ELF-1 (cell line): ENCODE measurements at places on chromosomes 6 and 20.

GRCh38 chr20:52342913-52343312 lies 151.3 kb upstream of the ZFP64 start:
- DNase-seq = no peak

- DNase-seq = no peak
Measured at GRCh38 chr6:69465866-69466265, 330.9 kb downstream of the LMBRD1 start.

GRCh38 chr6:134495890-134496248 lies 178.0 kb upstream of the SGK1 start:
- no peak for DNase-seq

DNA sequence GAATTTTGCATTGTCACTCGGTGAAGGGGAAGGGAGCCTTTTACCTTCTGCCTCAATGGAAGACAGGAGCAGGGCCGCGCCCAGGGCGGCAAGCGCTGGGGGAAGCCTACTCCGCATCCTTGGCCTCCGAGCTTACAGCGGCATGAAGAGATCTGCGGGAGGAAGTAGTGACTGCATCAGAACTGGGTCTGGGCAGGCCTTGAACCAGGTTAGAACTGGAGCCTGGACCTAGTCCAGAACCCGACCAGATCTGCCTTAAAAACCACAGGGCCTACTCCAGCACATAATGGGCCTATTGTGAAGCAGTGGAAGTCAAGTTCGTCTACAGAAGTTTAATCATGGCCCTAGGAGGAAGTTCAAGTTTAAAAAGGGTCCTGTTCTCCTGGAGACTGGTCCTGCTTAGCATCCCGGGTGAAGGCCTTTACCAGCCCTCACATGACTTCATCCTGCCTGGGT lies 3.1 kb downstream of the COL12A1 start:
- DNase-seq = no peak

DNA sequence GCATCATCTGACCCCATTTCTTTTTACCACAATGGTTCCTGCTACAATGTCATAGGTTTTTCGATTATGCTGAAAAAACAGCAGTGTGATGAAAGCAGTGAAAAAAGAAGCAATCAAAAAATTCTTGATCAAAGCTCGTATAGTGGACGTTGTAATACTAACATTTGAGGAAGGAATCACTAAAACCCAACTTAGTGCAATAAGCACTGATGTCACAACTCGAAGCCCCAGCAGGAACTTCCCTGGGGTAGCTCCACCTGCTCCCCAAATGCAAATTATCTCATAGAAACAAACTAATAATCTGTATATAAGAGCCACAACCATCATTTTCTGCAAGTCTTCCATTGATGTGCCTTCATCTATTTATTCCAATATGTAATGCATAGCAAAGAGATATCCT lies 285.6 kb upstream of the SGK1 start:
- no peak for DNase-seq

DNA sequence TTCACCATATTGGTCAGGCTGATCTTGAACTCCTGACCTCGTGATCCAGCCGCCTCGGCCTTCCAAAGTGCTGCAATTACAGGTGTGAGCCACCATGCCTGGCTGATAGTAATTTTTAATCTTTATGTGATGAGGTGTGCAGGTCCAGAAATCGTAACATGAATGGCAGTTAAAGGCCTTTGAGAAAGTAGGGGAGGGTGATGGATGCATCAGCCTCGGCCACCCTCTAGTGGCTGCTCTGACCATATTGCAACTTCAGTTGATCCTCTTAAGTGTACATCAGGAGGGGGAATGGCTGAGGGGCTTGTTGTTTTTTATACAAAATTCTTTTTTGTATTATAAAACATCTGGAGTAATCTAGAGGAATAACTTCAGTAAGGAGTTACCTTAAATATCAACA lies 193.0 kb downstream of the ZFAND3 start:
- peak; percentile 41 for DNase-seq

- no peak for DNase-seq
Measured at GRCh38 chr20:6341491-6341890, 218.7 kb upstream of the FERMT1 start.

DNA sequence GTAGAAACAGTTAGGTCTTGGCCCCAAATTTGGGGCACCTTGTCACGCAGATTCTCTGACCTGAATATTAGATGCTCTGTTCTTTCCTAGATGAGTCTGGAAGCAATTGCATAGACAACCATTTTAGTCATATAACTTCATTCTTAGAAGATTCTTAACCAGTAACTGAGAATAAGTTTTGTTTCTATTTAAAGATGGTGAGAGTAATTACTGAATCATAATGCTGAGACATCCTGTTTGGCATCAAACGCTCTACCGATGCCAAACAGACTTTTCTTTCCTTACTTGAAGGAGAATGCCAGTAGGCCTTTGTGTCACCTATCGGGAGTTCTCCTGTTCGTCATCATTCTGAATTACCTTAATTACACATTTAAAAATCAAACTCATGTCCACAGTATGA lies 131.6 kb upstream of the ID4 start:
- no peak for DNase-seq

DNA sequence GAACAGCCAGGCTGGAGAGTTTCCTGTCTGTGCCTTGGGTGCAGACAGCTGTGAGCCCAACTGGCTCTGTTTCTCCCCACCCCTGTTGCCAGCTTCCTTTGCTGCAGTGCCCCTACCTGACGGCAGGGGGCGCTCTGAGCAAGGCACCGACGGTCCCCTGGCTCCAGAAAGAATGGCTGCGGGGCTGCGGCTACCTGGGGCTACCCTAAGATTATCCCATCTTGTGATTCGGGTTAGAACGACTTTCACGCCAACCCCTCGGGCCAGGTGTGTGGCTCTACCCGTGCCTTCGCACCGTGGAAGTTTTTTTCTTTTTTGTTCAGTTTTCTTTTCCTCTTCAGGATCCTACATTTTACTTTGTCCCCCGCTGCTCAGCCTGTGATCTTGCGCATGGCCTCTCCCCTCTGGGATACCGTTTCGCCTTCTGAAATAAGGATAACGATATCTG lies 33.4 kb upstream of the AAR2 start:
- DNase-seq = peak; percentile 81

DNA sequence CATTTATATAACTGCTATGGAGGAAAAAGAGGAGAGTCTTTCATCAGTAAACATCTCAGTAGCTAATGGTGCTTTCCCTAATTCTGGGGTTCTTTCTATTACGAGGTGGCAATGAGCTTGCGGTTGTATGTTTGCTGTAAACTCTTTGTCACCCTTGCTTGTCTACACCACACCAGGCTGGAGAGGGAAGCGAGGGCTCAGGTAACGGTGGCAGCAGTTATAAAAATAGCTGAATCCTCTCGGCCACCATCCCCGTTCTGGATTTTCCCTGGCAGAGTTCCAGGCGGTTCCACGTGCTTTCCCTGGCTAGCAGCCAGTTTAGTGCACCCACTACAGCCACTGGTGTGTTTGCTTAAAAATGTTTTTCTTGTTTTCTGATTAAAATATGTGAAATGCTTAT lies 39.0 kb downstream of the MAS1 start:
- DNase-seq = no peak

- no peak for DNase-seq
Measured at GRCh38 chr6:28634411-28634760, 108.7 kb downstream of the GPX5 start.

GRCh38 chr6:15575357-15576033 lies 87.3 kb downstream of the DTNBP1 start:
- no peak for DNase-seq

DNA sequence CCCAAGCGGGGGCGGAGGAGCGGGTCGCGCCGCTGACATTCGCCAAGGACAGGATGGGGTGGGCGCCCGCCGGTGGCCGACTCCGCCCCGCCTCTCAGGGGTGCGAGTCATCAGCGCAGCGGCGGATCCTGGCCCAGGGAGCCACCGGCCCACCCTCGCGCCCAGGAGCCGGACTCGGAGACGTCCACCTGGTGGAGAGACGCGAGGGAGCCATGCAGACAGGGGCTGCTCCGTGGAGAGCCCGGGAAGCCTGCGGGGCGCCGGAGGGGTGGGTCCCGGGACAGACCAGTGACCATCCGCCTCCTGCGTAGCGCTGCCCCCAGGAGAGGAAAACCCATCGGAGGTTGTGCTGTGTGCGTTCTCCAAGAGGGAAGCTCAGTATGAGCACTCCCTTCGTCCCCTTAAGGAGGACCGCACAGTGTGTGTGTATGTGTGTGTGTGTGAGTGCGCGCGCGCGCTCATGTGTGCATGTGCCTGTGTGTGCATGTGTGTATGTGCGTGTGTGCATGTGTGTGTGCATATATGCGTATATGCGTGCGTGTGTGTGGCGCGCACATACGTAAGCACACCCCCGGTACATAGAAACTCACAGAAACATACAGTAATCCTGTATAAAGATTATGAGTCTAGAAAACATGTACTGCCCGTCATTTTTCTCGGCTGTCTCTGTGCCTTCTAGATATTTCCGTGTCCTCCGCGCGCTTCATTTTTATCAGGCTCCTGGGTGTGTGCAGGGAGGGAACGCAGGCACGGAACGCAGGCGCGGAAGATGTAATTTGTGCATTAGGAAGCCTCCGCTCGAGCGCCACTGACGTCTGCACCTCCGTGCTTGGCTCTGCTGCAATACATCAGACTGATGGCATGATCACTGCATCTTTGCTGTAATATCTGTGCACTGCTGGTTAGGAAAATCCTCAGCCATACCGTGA lies 158.9 kb downstream of the TBXT start:
- DNase-seq = peak; percentile 50

DNA sequence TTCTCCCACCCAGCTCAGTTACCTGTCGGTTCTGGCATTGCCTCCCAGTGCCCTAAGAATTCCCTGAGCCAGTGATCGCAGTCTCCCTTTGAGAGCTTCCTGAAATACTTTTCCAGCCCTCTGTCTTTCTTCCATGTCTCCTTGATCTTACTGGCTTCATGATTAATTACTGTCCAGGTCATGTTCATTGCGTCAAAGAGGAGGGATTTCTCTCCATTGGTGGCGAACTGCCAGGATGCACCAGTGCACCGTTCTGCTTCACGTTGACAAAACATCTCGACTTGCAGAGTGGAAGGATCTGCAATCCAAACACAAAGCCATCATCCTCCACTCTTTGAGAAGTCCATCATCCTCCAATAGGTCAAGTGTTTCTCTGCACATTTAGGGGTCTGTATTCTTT lies 8.6 kb downstream of the RAET1E start:
- no peak for DNase-seq

DNA sequence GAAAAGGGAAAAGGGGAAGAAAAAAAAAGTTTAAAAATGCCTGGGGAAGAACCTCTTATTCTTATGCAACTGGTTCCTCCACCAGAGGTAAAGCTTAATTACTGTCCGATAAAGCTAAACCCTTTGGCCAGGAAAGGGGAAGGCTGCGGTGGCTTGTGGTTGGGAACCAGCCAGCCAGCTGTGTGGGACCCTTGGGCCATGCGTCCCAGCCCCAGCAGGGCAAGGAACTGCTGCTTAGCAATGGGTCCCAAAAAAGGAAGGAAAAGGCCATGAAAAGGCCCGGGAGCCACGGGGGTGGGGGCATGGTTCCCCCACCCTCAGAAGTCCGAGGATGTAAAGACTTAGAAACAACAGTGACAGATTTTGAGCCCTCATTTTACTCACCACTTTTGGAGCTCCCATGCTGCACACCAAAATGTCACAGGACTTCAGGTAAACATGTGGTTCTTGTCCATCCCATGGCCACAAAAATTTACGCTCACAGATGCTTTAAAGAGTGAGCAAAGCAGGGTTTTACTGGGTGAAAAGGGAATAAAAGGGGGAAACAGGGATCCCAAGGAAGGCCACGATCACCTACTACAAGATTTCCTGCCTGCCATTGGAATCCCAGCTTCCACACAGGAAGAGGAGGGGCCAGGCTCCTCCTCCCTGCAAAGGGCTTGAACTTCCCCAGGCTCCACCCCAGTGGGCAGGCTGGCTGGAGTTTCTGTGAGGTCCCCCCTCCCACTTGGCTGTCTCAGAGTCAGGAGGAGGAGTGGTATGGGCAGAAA lies 1234.7 kb upstream of the GJE1 start:
- DNase-seq = no peak

DNA sequence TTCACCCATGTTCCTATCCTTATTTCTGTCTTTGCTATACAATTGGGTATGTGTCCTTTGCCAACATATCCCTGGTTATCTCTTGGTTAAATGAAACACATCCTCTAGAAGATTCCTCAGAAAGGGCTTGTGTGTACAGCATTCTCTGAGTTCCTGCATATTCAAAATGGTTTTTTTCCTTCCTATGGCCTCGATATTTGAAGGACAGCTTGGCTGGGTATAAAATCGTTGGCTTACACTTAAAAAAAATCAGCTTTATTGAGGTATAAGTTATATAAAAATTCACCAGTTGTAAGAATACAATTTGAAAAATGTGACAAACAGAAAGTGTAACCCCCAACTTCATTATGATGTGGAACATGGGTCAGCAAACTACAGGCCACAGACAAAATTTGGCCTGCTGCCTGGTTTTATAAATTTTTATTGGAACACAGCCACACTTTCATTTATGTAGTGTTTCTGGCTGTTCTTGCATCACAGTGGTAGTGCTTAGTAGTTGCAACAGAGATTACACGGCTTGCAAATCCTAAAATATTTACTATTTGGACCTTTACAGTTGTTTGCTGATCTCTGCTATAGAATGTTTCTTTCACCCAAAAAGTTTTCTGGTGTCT lies 16.7 kb downstream of the PCMT1 start:
- DNase-seq = no peak

- DNase-seq = no peak
Measured at GRCh38 chr6:41325446-41326066, 9.9 kb upstream of the NCR2 start.

DNA sequence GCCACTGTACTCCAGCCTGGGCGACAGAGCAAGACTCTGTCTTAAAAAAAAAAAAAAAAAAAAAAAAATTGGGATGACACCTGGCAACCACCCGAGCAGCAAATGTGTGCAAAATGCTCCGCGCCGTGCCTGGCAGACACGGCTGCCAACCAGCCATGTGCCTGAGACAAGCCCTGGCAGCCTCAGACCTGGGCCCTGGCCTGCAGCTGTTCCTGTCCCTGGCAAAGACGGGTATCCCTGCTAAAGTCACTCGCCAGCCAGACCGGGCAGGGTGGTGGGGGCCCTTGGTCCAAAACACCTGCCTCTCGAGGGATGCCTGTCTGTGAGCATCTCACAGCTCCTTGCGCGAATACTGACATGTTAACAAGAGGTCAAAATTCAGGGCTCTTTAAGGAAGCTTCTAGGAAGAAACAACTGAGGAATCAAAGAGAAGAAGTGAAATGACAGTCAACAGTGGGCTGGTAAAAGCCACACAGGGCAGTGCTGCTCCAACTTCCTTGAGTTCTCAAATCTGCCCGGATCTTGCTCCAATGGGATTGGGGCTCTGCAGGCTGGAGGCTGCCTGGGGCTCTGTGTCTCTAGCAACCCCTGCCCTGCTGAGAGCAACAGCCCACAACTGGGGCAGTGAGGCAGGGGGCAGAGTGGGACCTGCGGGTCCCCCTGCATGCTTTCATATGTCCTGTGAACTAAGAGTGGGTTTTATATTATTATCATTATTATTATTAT lies 53.4 kb downstream of the SYTL3 start:
- DNase-seq = no peak

- DNase-seq = peak; percentile 66
Measured at GRCh38 chr20:17654649-17655285, 27.3 kb downstream of the RRBP1 start.

GRCh38 chr6:15518057-15518456 lies 144.8 kb downstream of the DTNBP1 start:
- no peak for DNase-seq

GRCh38 chr6:87075168-87075567 lies 19.7 kb downstream of the CGA start:
- no peak for DNase-seq
